ENCODE measurements at places on chromosomes 6 and 20. TPM values are rescaled to one million over a fixed set of nuclear protein-coding genes. Genes with fewer than 3 reads are reported as not detected.

The PDYN gene
- total RNA-seq = not detected

The PKHD1 gene
- not detected for total RNA-seq

The NKX2-4 gene
- not detected for total RNA-seq

The HCK gene
- not detected for total RNA-seq

The IL17A gene
- not detected for total RNA-seq

The CDSN gene
- not detected for total RNA-seq

The C6orf47 gene
- total RNA-seq = 25.5 TPM

The LY6G6F gene
- total RNA-seq = not detected

The TNFRSF6B gene
- 3.9 TPM for total RNA-seq

The ELMO2 gene
- 61.1 TPM for total RNA-seq

The SCUBE3 gene
- 0.22 TPM for total RNA-seq

The ESR1 gene
- total RNA-seq = 1.0 TPM

The PRSS16 gene
- total RNA-seq = not detected

The TTK gene
- total RNA-seq = 54.8 TPM

The HSPA1A gene
- 101 TPM for total RNA-seq

The HMGCLL1 gene
- total RNA-seq = not detected

The EYA2 gene
- 0.57 TPM for total RNA-seq

The SPATA2 gene
- total RNA-seq = 5.7 TPM

The ADGRG6 gene
- total RNA-seq = 35.4 TPM

The DYNLT2 gene
- 1.1 TPM for total RNA-seq

The HAO1 gene
- not detected for total RNA-seq

The MAS1 gene
- total RNA-seq = not detected

The TNNC2 gene
- 0.66 TPM for total RNA-seq

Data from placental pericyte (primary cell).